ENCODE measurements at places on chromosomes 6 and 20. TPM values are rescaled to one million over a fixed set of nuclear protein-coding genes. Genes with fewer than 3 reads are reported as not detected.

The HLA-DMB gene
- 3.0 TPM for polyA plus RNA-seq

The PTGIS gene
- polyA plus RNA-seq = 0.05 TPM

The MDFI gene
- polyA plus RNA-seq = 0.30 TPM

The C2 gene
- polyA plus RNA-seq = 0.36 TPM

The RAET1G gene
- 24.4 TPM for polyA plus RNA-seq

The DXO gene
- 11.6 TPM for polyA plus RNA-seq

The KIF13A gene
- polyA plus RNA-seq = 28.3 TPM

The CDH26 gene
- polyA plus RNA-seq = 0.16 TPM

The CLIC5 gene
- not detected for polyA plus RNA-seq

The ZBTB46 gene
- polyA plus RNA-seq = 0.32 TPM

The PXT1 gene
- not detected for polyA plus RNA-seq

The NNAT gene
- polyA plus RNA-seq = not detected

The MUC21 gene
- polyA plus RNA-seq = not detected

The MYT1 gene
- 0.26 TPM for polyA plus RNA-seq

The SYCP2 gene
- 0.50 TPM for polyA plus RNA-seq

All from A549 (cell line).